Activated gamma-delta T cell treated with anti-CD3 and anti-CD28 coated beads, Interleukin-2, amount 50 U/mL, for 16 hours (primary cell): ENCODE measurements at places on chromosomes 7 and 10.
A peak's percentile ranks its signal among the peaks of the same experiment; 100 is the strongest.

- DNase-seq, result no peak
These were observed 141.2 kb downstream of the ZEB1 start for GRCh38 chr10:31460242-31460641.

DNA sequence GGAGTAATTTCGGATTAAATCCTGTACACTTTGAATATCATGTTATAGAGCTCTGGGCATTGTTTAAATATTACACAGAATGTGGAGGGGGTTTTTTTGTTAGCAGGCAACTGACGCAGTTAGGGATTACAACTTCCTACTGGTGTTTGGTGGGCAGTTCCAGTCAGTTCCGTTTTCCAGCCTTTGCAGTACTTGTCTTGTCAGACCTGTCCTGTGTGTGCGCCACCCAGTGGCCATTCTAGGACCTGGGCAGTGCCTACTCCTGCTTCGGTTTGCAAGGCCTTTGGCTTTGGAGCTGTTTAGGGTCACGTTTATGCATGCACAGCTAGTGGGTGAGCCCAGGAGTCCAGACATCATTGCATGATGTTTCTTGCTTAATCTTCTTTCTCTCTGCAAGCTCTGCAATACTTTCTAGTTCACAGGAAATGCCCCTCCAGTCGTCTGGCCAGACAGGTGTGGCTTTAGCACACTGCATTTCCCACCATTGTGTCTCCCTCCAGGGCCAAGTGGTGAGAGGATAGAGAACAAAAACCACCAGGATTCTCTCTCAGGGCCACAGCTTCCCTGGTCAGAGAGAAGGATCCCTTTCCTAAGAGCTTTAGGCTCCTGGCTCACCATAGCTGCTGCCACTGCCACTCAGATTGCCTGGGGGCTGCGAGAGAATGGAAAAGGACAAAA is 96.5 kb upstream of the TARP start:
- DNase-seq, result peak; percentile 76

GRCh38 chr7:12777257-12777656 is 89.8 kb downstream of the ARL4A start:
- no peak for DNase-seq

DNA sequence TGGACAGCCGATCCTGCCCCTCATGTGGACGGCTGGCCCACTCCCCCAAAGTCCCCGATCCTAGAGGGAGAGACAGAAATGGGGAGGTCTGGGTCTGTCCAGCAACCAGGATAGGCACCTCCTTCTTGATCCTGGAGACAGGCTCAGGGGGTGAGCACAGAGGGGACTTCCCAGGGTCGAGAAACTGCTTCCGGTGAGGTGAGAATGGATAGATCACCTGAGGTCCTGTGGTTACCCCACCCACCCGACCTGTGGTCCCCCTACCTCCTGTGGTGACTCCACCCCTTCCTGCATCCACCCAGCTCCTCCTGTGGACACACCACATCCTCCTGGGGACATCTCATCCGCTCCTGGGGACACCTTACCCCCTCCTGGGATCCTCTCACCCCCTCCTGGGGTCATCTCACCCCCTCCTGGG is 27.4 kb upstream of the RASGEF1A start:
- peak; percentile 41 for DNase-seq

DNA sequence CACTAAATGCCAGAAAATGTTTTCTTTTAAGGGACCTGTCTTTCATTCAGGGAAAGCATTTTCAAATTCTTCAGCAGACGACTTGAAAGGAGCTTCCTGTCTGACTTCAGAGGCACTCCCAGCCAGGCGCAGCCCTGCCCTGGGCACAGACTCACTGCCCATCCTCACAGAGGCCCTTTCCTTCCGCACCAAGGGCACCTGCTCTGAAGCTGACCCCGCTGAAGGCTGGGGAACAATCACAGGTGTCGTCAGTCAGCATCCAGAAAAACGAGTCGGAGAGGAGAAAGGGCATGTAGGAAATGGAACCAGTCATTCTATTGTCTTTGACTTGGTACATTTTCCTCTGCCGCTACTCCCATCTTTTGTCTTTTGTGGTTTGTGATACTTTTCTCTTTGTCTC is 125.3 kb upstream of the PARD3 start:
- DNase-seq, result no peak

DNA sequence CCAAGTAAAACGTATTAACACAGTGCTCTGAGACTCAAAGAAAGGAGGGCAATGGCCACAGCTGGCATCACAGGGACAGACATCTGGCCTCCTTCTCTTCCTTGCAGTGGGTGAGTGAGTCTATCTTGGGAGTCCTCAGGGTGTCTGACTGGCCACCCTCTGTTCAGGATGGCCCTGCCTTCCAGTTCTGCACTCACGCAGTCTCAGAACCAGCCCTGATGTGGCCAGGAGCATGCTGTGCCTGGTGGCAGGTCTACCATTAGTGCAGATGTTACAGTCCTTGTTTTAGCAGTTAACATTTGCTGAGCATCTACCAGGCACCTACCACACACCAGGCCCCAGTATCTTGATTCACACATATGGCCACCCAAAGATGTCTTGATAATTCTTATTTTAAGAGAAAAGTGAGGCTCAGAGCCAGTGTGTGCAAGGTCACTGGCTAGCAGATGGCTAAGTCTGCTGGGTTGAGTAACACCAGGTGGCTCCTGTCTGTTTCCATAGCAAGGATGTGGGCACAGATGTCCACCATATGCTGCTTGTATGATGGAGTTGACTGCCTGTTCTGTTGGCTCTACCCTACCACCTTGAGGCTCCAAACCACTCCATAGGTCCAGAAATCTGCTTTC is 23.2 kb upstream of the ARHGAP22 start:
- no peak for DNase-seq

- no peak for DNase-seq
These were observed 601.1 kb downstream of the ARL4A start for GRCh38 chr7:13288516-13288915.

GRCh38 chr10:86372784-86373239 is 6.2 kb upstream of the GRID1 start:
- DNase-seq, result no peak

GRCh38 chr10:108187408-108188012 is 1023.0 kb upstream of the SORCS1 start:
- no peak for DNase-seq

DNA sequence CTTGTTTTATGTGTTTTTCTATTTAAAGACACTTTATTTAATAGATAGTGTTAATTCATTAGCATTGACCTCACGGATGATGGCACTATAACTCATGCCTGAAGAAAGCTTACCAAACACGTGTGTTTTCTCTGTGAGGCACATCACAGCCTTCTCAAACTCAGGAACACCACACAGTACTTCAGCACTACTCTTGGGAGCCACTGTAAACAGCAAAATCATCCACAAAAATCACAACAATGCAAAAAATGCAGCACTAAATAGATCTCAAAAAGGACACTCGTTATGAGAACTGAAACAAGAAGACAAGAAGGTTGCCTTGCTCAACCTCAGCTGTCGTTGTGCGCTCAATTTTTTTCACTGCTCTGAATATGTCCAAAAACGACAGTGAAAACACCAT is 12.0 kb upstream of the PARP12 start:
- no peak for DNase-seq

DNA sequence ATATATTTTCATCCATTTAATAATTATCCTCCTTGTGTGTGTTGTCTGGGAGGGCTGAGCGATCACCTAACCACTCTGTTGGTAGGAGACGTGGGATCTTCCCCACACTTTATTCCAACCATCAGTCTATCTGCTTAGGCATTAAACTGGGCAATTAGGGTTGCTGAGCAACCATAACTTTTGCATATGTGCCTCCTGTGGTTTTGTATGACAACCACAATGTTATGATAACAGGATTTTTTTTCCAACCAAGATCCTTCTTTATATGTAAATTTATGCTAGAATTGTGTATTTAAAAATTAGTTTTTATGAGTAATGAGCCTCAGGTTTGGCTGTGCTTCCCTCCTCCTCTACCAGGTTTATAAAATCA is 495.0 kb upstream of the MGMT start:
- no peak for DNase-seq

- no peak for DNase-seq
These were observed 3.6 kb downstream of the ELFN1 start for GRCh38 chr7:1673581-1674118.

GRCh38 chr7:107312418-107312817 is 143.6 kb downstream of the HBP1 start:
- DNase-seq, result no peak

GRCh38 chr7:75617634-75618234 is 121.0 kb downstream of the HIP1 start:
- peak; percentile 12 for DNase-seq

- DNase-seq, result no peak
These were observed 105.9 kb upstream of the ANLN start for GRCh38 chr7:36283711-36284130.

GRCh38 chr10:108465871-108466641 is 1301.5 kb upstream of the SORCS1 start:
- no peak for DNase-seq

- no peak for DNase-seq
These were observed 8.8 kb upstream of the ENO4 start for GRCh38 chr10:116840389-116841075.

DNA sequence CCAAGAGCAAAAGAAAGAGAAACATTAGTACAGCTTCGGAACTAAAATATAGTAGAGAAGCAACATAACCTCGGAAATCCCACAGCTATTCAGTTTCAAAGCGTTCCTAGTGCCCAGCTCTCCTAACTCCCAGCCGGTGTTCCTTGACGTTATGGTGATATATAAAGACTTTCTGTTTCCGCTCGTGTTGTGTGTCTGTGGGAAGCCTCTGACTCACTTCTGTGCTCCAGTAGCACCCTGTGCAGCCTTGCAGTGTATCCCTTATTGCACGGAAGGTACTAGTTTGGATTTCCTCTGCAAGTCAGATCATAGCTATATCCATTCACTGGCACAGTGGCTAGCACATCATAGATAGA is 535 bp downstream of the ASAH2B start:
- no peak for DNase-seq

- DNase-seq, result no peak
These were observed 11.2 kb downstream of the MIOS start for GRCh38 chr7:7577888-7578287.

GRCh38 chr7:101590663-101591435 is 38.2 kb downstream of the MYL10 start:
- no peak for DNase-seq

DNA sequence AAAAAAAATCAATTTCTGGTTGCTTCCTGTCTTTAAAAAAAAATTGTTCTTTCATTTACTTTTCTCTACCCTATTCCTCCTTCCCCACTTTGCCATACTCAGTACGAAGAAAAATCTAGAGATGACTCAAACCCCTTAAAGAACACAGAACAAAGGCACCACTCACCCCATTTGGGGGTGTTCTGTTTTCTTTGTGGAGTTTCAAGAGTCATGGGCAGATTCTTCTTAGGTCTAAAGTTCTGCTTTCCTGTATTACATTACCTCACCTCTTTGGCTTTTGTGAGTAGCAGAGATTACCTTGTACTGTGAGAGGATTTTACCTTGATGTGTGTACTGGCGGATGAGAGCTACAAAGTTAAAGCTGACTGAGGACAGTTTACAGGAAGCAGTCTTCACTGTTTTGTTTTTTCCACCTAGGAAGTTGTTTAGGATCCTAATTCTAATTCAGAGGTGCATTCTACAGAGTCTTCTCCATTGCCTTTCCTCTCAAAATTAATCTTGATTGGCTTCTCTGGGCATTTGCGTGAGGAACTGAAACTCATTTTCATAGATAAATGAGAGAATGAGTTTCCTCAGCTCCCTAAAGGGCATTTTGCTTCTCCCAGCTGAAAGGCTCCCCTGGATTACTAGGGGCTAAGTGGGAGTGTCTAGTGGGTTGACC is 20.7 kb downstream of the AVL9 start:
- DNase-seq, result no peak

DNA sequence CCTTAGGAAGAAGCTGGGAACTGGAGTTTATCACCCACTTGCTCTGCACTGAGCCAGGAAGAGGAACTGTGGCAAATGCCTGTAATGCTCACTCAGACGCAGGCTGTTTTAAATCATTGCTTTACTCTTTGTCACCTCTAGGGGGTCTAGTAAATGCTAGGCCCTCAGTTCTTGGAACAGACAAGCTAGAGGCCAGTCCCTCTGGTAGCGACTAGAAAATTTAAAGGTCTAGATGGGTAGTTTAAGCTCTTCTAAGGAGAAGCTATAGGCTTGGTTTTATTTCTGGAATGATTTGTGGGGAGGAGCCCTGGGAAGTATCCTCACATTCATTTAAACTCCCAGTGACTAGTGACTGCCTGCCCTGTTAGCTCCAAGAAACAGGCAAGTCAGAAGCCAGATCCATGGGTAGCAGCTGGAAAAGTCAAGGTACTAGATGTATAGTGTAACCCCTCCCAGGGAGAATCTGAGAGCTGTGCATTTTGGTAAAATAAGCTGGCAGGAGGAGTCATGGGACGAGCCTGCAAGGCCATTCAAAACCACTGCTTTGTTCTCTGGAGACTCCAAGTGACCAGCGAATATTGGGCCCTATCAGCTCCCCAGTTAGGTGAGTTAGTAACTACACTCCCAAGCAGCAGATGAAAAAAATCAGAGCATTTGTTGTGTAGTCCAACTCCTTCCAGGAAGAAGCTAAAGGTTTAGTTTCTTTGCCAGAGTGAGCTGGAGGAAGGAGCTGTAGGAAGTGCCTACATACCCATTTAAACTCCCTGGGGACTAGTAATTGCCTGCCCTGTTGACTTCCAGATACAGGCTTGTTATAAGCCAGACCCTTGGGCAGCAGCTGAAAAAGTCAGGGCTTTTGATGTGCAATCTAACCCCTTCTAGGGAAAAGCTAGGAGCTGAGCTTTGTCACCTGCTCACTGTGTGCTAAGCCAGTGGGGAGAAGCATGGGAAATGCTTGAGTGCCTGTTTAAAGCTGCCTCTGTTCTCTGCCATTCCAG is 68.9 kb downstream of the DYNC1I1 start:
- DNase-seq, result no peak

DNA sequence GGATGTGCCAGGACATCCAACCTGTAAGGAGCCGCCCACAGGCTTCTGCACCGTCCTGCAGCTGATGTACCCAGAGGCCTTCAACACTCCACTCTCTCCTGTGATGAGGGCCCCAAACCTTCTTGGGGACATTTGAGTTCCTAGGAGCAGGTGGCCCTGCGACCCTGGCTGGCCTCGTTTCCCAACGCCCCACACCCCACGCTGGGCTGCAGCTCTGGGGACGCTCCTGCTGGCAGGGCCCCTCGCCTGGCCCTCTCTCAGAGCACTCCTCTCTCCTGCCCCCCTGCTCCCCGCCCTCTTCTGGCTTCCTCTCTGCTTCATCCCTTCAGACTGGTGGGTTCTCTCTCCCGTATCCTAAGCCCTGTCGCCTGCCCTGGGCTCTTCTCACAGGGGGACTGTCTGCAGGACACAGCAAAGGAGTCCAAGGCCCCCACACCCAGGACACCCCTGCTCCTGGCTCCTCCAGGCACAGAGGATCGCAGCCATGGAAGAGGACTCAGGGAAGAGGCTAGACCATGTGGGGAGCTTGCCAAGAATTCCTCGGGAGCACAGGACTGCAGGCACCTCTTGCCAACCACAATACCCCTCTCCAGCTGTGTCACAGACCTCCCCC is 541.4 kb downstream of the TCERG1L start:
- no peak for DNase-seq

DNA sequence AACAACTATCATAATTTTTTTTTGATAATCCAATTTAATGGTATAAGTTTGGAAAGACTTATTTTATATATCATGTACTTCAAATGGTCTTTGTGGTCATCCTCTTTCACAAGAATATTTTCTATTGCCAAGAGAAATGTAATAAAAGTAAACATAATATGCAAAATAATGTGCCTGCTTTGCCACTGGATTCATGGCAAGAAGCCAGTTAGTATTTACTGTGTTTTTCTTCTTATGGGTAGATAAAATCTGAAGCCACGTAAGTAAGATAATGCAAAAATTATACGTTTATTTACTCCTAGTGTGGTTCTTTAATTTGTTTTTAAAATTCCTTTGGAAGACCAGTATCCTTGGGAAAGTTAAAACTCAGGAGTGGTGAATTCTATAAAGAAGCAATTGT is 258.5 kb downstream of the ARL4A start:
- DNase-seq, result no peak

GRCh38 chr7:74056096-74056915 is 27.3 kb upstream of the LIMK1 start:
- no peak for DNase-seq
